BE2C (cell line): ENCODE measurements at places on chromosomes 1 and 21.

- peak; percentile 59 for DNase-seq
Measured at GRCh38 chr1:42682739-42683531, 717 bp downstream of the YBX1 start.

DNA sequence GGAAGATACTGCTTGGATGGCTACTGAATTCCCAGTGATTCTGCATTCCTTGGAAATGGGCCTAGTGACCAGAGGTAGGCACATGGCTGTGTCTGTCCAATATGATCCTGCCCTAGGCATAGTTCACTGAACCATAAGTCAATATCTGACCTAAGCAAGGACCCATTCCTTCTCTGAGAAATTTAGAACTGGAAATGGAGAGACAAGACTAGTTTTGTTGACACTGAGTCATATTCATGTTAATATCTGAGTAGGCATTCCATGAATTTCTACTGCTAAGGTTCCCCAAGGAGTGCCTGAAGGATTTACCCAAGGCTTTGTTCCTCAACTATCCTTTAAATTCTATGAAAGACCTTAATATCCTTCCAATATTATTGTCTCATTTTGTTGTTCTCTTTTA lies 329.8 kb upstream of the BEND5 start:
- DNase-seq: no peak

GRCh38 chr1:59150577-59151386 lies 146.1 kb upstream of the FGGY start:
- peak; percentile 61 for DNase-seq

DNA sequence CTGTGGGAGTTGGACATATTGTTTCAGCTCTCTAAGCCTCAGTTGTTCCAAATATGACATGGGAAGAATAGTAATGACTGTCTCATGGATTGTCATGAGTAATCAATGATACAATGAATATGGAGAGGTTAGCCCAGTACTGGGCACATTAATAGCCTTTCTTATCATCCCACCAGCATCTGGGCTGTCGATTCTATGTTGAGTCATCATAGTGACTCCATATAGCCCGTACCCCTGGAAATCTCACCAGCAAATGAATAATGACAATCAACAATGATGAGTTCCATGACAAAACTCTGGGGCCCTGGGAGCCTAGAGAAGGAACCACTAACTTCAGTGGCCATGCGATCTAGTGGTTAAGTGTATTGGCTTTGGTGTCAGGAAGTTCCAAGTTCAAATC lies 39.7 kb upstream of the GJB5 start:
- no peak for DNase-seq

GRCh38 chr1:94323311-94324177 lies 86.2 kb upstream of the ARHGAP29 start:
- DNase-seq: no peak

- DNase-seq: no peak
Measured at GRCh38 chr1:185377831-185378230, 60.8 kb upstream of the IVNS1ABP start.

GRCh38 chr1:107244709-107245500 lies 104.1 kb downstream of the NTNG1 start:
- DNase-seq: no peak

- DNase-seq: no peak
Measured at GRCh38 chr1:110151175-110151669, 928 bp downstream of the SLC6A17 start.

DNA sequence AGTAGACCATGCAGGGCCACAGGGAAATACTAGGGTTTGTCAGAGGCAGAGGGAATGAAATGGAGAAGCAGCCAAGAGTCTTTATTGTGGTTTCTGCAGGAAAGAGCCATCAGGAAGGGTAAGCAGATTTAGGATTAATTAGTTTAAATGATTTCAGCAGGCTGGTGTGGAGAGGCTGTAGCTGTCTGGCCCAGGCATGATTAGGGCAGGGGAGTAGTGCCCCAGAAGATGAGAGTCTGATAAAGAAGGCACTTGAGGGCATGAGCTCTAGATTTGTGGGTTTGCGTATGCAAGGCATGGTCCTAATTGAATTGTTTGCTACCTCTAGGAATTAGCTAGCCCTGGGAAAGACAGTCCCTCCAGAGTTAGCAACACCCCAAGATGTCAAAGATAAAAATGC lies 484.6 kb upstream of the PLXNA2 start:
- DNase-seq: peak; percentile 44

GRCh38 chr1:177561436-177561835 lies 390.7 kb downstream of the BRINP2 start:
- no peak for DNase-seq

GRCh38 chr1:2787163-2787911 lies 14.2 kb downstream of the TTC34 start:
- DNase-seq: no peak

DNA sequence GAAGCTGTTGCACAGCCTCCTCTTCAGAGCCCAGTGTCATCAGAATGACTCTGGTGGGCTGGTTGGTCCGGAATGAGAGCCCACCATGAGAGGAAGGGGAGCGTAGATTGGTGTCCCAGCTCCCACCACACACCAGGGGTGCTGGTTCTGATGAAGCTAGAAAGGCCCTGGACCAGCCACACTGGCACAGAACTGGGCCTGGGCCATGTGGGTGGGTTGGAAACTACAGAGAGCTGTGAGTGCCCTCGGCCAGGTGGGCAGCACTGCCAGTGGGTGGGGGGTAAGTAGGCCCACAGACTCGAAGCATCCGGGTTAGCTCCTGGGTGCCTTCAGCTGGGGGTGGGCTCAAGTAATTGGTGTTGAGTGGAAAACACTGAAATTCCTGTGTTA lies 11.6 kb upstream of the TFF1 start:
- no peak for DNase-seq
